LoVo (cell line): ENCODE measurements at places on chromosomes 2 and 18.

GRCh38 chr18:55384551-55385275 lies 203.3 kb downstream of the TCF4 start:
- peak; percentile 12 for DNase-seq

DNA sequence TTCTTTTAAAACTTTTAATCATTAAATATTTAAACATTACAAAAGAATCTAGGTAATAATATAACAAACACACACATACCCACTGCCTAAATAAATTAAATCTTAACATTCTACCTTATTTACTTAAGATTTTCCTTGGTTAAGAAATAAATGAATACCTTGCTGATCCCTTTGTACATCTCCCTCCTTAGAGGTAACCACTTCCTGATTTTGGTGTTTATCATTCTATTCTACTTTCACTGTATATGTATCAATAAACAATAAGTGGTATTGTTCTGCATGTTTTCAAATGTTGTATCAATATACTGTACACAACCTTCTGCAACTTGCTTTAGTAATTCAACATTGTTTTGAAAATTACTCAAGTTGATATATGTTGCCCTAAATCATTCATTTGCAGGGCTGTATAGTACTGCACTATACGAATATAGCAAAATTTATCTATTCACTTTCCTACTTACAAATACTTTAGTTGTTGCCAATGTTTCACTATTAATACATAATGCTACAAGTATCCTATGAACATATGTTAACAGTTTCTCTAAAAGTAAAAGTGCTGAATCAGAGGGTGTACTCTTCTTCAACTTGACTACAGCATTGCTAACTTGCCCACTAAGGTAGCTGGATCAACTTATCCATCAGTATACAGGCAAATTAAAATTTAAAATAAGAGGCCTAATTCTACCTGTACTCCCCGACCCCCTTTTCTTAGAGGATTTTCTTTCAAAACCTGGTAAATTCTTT lies 65.8 kb downstream of the MEMO1 start:
- no peak for DNase-seq

DNA sequence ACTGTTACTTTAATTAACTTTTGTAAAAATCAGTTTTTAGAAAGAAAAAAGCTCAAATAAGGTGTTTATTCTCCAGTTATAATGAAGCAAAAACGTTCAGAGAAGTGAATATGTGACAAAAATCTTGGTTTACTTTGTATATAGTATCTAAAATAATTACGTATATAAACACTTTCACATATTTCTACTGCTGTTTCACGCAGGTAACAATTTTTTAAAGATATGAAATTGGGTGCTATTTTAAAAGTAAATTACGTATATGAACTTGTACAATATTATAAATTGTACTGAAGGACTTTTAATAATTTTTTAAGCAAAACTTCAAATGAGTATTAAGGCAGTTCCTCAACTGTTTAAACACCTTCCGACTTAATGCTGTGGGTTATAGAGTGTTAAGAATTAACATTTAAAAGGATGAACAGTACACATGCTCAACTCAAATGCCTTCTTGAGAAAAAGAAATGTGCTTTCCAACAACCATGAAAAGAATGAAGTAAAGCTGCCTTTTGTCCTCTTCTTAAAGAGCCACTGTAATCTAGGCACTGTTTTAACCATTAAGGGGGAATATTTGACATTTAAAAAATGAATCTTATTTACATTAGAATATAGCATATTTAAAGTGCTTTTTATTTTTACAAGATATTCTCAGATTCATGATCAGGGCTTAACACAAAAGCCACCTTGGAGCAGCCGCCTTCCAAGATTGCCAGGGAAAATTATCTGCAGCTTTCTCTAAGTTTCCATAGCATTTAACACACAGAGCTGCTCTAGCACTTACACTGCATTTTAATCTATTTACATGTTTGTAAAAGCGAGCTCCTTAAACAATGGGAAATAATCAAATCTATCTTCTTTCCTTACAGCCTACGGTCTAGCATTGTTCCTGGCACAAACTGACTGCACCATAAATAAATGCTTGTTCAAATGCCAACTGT lies 56.5 kb upstream of the CDKL4 start:
- DNase-seq, result no peak

GRCh38 chr2:167100506-167100905 lies 212.2 kb downstream of the XIRP2 start:
- DNase-seq, result no peak

- DNase-seq, result peak; percentile 31
These were observed 95.2 kb downstream of the EPB41L5 start for GRCh38 chr2:120108049-120108448.

DNA sequence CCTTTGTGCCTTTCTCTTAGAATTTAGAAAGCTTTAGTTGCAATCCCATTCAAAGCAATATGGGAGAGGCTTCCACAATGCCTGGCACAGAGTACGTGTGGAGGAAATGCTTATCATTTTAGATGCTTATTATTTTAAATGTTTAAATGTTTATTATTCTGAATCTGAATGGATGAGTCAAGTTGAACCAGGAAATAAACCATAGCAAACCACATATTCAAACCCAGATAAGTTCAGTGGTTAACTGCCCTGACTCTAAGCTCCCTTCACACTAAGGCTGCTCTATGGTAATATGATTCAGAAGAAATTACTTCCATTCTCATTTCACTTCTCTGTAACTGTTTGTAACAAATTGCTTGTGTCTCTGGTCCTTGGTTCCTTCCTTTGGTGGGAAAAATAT lies 5.2 kb upstream of the PPP4R1 start:
- no peak for DNase-seq

DNA sequence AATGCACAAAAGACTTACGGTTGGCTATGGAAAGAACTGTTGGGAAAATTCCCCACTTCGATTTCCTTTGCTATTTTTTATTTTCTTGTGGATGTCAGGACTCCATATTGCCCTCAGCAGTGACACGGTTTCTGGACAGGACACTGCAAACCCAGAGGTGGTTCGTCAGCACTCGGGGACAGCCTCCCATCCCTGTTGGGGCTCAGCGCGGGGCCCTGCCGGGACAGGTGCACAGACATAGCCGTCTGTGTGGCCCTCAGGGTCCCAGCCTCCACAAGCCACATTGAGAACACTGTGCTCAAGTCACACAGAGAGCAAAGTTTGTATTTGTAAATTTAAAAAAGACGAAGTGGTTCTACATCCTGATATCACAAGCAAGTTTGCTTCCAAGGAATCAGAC lies 38.7 kb downstream of the MYT1L start:
- no peak for DNase-seq

DNA sequence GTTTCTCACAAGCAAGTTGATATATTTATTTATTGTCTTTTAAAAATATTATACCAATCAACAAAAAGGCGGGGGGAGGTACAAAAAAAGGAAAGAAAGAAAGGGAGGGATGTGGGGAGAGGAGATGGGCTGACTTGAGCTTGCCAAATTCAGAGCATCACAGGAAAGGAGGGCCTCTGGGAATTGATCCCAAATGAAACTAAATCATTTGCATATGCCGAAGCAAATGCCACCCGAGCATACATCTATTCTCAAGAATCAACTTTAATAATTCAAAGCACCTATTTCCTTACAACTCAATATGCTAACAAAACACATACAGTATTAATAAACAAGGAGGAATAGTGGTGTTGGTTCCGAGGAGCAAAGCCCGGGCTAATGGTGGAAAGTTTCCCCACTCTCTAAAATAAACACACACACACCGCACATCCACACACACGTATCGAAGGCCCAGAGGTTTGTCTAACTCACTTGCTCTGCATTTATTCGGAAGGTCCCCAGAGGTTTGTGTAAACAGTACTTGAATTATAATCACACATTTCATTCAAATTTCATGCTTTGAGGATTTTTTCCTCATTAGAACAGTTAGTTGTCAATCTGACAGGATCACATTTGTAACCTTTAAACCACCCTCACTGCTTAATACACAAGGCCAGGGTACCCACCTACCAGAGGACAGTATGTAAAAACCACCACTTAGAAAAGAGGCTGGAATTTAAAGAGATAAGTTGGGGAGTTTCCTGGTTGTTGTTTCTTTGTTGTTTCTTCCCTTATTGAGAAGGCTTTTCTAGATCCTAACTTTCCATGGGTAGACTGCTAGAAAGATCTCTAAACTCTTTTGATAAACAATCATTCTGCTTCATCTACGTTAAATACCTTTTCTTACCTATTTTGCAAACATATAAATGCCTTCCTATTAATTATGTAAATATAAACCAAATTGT lies 264.7 kb downstream of the TCF4 start:
- no peak for DNase-seq

DNA sequence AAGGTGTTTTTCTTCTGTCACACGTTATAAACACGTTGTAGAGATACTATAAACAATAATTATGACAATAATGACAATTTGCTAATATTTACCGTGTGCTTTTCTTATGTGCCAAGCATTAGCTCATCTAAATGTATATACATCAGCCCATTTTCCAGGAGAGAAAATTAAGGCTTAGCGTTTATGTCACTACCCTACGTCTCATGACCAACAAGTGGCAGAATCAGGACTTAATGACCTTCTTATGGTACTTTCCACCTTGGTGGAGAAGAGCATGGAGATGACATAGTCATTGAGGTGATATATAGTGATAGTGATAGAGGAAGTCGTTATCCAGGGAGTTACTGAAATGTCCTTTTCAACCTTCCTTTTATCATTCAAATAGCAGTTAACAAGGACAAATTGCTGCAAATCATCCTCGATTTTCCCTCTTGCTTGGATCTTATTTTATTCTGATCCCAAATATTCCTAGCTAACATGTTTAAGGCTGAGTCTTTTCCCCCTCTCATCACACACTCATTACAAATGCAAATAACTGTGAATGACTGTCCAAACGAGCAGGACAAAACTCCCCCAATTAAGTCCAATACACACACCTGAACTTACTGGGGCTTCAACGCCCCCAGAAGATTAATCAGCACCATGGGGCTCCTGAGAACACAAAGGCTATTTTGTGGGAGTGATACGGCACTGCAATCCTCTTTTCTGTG lies 27.3 kb downstream of the SPRED2 start:
- no peak for DNase-seq

DNA sequence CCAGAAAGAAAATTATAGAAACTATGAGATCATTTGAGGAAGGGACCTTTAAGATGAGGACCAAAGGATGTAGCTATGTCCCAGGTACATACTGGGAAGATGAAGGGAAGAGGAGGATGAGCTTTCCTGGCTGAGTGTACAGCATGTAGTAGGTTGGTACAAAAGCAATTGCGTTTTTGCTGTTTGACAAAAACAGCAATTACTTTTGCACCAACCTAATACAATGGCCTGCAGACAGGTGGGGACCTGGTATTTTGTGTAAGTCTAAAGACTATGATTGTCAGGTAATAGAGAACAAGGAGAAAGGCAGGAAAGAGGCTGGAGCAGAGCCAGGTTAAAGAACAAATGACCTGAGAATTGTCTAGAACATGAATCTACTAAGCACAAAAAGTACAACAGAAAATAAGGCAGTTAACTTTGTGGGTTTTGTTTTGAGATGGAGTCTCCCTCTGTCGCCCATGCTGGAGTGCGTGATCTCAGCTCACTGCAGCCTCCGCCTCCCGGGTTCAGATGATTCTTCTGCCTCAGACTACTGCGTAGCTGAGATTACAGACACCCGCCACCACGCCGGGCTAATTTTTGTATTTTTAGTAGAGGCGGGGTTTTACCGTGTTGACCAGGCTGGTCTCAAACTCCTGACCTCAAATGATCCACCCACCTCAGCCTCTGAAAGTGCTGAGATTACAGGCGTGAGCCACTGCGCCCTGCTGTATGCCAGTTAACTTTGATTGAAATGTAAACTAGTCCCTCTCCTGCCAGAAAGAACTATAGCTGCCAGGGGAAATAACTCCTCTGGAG lies 3.2 kb upstream of the TGOLN2 start:
- no peak for DNase-seq

- peak; percentile 8 for DNase-seq
These were observed 677.0 kb downstream of the SUCLG1 start for GRCh38 chr2:83782122-83782521.

GRCh38 chr2:165448406-165448805 lies 21.1 kb upstream of the CSRNP3 start:
- DNase-seq, result no peak

DNA sequence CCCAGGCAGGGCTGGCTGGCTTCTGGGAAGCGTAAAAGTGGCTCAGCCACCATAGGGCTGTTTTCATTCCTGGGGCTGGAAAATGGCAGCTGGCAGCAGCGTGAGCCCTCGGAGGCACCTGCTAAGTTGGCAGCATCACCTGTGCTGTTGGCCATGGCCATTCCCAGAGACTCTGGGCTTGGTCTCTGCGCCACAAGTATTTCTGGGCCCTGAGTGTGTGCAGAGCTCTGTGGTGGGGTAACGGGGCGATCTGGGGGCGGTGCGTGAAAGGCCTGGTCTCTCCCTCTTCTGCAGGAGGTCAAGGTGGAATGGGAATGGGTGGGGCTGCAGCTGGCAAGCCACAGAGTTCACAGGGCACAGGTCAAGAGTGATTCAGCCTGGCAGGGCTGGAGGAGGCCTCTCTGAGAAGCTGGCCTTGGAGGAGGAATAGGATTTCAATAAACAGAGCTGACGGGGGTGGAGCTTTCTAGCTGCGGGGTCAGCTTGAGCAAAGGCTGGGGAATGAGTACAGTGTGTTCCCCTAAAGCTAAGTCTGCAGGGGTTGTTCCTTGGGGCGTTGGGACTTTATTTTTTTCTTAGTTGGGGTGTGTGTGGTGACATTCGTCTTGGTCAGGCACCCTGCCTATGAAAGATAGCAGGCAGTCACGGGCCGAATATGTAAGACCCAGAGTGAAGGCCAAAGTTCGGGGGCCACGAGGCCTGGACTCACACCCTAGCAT lies 10.3 kb upstream of the NTSR2 start:
- DNase-seq, result no peak

- DNase-seq, result no peak
These were observed 275.3 kb downstream of the EIPR1 start for GRCh38 chr2:3102081-3102921.
